Esophagus squamous epithelium (tissue), 5 donors: ENCODE measurements at places on chromosomes 4 and X.

DNA sequence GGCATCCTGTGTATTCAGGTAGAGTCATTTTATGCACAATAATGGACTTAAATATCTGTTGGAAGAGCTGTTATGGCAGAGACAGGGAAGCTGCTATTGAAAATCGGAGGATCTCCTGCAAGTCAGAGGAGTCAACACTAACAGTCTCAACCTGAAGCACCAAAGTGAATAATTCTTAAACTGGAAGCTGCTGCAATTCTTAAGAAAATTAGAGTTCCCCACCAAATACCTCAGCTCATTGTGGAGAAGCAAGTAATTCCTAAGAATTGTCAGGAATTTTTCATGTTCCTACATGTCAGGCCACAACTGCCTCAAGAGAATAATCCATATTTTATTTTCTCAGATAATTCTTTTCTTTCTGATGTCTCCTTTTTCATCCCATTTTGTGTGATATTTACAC is 892.6 kb upstream of the LCORL start:
- DNase-seq, result no peak

DNA sequence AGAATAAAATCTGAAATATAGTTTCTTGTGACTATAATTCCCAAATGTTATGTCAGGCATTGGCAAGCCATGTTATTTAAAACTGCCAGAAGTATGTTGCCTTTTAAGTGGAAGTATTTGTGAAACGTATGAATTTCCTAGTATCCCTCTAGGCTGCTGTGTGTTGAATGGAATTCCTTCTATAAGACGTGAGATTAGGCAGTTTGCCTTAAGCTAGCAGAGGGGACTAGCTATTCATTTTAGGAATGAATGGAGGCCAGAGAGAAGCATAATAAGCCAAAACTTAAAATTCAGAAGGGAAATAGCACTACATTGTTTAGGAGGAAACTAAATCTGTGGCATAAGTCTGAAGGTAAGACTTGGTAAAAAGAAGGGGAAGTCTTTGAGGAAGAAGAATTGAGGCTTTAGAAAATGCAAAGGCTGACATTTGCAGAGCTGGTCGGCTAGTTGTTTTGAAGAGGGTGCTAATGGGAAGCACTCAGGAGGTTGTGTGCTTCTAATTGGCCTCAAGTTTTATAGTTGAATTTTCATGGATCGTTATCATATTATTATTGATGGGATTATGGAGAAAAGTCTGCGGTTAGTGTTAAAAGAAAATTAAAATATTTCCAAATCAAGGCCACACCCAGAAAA is 57.1 kb downstream of the TMEM131L start:
- no peak for DNase-seq

DNA sequence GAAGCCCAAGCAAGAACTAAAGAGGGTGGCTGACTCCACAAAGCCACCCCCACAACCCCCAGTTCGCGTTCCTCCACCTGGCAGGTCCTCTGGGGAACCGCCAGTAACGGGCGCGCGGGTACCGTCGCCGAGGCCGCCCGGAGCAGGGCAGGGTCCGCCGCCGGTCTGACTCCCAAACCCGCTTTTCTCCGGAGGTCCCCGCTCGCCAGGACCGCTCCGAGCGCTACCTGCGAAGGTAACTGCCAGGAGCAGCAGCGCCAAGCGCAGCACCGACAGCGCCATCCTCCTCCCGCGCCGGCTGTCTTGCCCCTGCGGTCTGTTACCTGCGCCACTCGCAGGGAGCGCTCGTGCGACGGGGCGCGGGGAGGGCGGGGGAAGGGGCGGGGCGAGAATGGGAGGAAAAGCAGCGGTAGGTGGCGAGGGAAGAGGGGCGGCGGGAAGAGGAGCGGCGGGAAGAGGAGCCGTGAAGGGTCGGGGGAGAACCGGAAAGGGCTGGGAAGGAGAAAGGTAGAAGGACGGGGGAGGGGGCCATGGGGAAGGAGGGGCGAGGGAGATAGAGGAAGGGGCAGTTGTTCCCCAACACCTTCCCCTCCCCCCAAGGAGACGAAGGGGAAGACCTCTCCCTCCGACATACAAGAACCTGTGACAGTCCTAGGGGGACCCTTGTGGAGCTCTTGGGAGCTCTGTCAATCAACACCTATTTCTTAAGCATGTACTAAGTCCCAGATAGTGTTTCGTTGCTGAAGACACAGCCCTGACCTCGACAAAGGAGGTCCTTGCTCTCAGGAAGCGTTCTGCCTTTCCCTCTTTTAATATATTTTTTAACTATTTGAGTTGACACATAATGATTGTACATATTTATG is at the start of gene SPINK2:
Gene SPINK2, minus strand, starts transcription at position 321 of the 863 bp plus-strand sequence. Its CDS starts 39 bp downstream, at position 282.
- no peak for DNase-seq

DNA sequence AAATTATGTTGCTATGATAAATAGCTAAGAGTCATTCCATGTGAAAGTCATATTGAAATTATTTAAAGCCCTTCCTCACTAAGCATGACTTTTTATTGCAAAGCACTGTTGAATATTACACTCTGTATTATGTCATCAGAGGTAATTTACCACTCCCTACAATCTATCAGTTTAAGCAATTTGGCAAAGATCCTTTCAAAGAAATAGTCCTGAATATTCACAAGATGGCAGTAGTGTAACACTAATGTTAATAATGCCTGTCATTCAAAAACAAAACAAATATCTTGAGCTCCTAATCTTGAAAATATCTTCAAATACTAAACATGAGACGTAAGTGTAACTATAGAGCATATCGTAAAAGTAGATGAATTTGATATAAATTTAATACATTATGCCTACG is 208.6 kb upstream of the TECRL start:
- DNase-seq, result no peak

DNA sequence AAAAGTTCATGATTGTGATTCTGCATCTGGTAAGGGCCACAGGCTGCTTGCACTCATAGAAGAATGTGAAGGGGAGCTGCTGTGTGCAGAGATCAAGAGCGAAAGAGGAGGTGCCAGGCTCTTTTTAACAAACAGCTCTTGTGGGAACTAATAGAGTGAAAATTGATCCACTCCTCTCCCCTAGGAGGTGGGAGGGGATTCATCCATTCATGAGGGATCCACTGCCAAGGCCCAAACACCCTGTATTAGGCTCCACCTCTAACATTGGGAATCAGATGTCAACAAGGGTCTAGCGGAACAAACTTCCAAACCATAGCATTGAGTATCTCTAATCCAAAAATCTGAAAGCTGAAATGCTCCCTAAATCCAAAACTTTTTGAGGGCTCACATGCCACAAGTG is 16.4 kb upstream of the PPID start:
- DNase-seq, result no peak
